ENCODE measurements at places on chromosomes 7 and 10.

DNA sequence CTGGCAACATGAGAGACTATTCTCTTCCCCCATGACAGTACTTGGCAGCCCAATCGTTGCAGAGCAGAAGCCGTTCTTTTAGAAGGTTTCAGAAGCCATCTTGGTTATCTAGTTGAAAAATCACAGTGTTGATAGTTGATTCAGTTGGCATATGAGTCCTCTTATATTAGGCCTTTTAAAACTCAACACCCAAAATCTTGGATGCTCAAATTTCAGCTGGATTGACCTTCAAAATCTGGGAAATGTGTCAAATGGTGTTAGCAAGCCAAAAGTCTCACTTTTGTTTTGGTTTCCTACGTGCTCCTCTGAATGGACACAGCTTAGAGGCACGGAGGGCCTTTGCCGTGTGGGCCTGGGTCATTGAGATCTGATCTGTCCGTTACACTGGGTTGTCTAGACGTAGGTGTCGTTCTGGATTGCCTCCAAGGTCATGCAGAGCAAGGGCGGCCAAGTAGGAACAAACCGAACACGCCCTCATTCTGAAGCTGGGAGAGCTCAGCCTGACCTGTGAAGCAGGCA lies 59.3 kb upstream of the BMPER start:
- DNase-seq = no peak

DNA sequence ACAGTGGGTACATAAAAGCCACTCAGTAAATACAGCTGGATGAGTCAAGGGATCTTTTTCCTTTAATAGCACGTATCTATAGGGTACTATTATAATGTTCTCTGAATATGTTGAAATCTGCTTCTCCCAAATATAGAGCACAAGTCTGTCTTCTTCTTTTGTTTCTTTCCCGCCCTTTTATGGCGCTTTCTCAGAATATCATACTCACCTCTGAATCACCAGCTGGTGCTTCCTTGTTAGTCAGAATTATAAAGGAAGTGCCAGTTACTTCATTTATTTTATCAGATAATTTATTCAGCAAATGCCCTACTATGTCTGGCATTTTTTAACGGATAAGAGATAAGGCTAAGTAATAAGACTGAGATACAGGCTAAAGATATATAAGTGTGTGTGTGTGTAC lies 772.9 kb downstream of the SORCS3 start:
- no peak for DNase-seq

GRCh38 chr7:95878677-95879076 lies 106.3 kb downstream of the DYNC1I1 start:
- DNase-seq = no peak

- DNase-seq = no peak
Measured at GRCh38 chr7:135773464-135773863, 24.9 kb upstream of the FAM180A start.

- peak; percentile 34 for DNase-seq
Measured at GRCh38 chr10:67815571-67816059, 22.4 kb downstream of the DNAJC12 start.

GRCh38 chr10:68103261-68103878 lies 5.9 kb upstream of the MYPN start:
- DNase-seq = no peak

GRCh38 chr7:141558544-141559183 lies 7.5 kb downstream of the AGK start:
- no peak for DNase-seq

GRCh38 chr7:139452958-139453672 lies 30.4 kb downstream of the KLRG2 start:
- no peak for DNase-seq

GRCh38 chr10:86899132-86899531 lies 58.3 kb downstream of the MMRN2 start:
- no peak for DNase-seq
